ENCODE measurements at places on chromosomes 12 and 14.
A peak's percentile ranks its signal among the peaks of the same experiment; 100 is the strongest.

DNA sequence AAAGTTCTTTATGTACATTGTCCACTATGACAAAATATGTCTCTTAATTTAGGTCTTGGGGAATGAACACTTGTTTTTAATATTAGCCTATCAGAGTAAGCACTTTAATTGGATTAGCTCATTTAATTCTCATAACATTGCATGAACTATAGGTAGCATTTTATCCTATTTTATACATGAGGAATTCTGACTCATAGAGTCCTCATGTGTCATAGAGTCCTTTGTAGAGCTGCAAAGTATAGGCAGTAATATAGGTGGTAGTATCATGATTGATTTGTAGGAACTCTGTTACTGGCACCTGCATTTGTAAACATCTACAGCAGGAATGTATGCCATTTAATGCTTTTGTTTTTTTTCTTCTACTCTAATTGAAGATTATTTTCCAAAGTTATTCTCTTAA is 96.0 kb downstream of the GPHN start:
- DNase-seq = no peak

- no peak for DNase-seq
Observed at GRCh38 chr12:122884860-122885259, 11.1 kb downstream of the VPS37B start.

- no peak for DNase-seq
Observed at GRCh38 chr12:111984820-111985219, 28.1 kb downstream of the TMEM116 start.

- peak; percentile 2 for DNase-seq
Observed at GRCh38 chr14:60655119-60655897, 6.0 kb upstream of the SIX1 start.

GRCh38 chr12:33752854-33753253 is 269.4 kb upstream of the ALG10 start:
- no peak for DNase-seq

DNA sequence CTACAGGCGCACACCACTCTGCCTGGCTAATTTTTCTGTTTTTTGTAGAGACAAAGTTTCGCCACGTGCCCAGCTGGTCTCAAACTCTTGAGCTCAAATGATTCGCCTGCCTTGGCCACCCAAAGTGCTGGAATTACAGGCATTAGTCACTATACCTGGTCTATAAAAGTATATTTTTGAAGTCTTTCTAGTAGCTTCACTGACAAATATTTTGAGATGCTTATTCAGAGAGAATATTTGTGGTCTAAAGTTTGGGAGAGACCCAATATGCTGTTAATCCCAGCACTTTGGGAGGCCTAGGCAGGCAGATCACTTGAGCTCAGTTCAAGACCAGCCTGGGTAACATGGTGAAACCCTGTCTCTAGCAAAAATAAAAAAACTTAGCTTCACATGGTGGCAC is 22.0 kb upstream of the PPP1R12A start:
- no peak for DNase-seq

- no peak for DNase-seq
Observed at GRCh38 chr12:52231305-52232202, 1.5 kb upstream of the KRT7 start.

DNA sequence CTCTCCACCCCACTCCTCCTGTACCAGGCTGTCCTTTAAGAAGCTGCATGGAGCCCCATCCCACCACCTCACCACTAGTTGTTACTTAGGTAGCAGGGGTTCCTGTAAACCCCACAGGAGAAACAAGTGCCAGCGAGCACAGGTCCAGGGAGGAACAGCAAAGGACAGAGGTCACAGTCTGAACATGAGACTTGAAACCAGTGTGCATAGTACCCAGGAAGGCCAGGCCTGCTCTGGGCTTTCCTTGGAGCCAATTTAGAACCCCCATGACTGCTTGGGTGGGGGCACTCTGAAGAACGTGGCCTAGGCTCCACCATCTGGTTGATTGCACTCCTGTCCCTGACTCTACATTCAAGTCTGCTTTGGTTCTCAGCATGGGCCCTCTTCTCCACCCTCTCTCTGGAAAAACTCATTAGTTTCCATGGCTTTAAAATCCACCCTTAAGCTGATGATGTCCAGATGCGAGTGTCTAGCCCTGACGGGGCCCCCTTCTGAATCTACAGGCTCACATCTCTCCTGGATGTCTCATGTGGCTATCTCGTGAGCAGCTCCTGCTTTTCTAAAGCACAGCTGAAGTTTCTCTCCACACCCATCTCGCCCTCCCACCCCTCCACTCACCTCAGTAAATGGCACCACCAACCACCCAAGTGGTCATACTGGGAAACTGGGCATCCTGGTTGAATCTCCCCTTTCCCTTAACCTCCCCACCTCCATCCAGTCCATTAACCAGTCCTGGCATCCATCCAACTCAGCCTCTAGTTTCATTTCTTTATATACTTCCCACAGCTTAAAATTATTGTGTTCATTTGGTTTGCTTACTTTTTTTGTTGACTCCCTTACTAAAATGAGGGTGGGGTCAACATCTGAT is 8.4 kb downstream of the KRT3 start:
- no peak for DNase-seq

GRCh38 chr12:121611306-121611705 is 15.0 kb upstream of the ORAI1 start:
- DNase-seq = peak; percentile 41

- DNase-seq = no peak
Observed at GRCh38 chr12:3357950-3358525, 133.0 kb upstream of the PRMT8 start.

DNA sequence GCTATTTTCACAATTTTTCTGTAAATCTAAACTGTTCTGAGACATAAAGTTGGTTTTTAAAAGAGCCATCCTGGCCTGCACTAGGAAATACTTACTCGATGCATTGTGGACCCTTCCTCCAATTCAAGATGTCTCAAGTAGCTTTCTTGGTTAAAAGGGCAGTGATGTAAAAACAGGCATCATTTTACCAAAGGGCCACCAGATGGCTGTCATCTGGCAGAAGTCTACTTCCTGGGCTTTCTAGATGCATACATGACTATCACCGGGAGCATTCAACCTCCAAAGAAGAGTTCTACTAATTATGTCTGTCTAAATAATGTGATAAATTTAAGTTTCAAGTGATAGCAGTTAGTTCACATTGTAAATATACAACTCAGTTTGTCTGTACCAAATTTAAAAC is 96.8 kb upstream of the FRMD6 start:
- no peak for DNase-seq

GRCh38 chr14:105064721-105065143 is 498 bp downstream of the GPR132 start:
- DNase-seq = peak; percentile 53

GRCh38 chr12:106889950-106890626 is 65.6 kb upstream of the TMEM263 start:
- DNase-seq = no peak

GRCh38 chr12:56078427-56078826 is 1.5 kb upstream of the ERBB3 start:
- no peak for DNase-seq

DNA sequence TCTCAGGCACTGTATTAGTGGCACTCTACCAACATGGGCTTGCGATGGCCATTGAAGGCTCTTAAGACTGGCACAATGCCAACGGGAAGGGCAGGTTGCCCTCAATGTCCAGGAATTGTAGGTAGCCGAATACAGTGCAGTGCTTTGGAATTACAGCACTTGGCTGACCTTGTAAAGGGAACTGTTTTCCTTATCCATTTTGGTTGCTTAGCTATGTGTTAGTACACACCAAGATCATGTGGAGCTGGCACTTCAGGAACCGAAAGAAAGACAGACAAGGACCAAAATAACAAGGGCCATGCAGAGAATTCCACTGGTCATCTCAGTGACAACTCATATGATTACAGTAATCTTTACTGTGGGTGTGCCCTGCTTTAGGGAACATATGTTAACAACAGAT is 72.7 kb downstream of the DYRK2 start:
- no peak for DNase-seq

DNA sequence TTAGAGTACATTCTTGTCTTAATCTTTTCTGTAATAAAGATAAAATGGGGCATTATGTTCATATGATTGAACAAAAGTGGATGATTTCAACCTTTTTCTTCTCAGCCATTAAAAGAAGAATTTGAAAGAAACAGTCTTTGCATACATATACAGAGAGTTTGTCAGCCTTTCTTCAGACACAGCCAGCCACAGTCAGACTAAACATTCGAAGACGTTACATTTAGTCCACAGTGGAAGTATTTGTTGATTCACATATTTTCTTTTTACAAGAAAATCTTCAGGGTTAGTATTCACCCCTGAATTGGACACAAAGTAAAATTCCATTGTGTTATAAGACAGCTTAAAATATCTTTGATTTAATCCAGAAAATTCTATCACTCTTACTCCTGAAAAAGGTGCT is 36.2 kb downstream of the ETV6 start:
- no peak for DNase-seq

DNA sequence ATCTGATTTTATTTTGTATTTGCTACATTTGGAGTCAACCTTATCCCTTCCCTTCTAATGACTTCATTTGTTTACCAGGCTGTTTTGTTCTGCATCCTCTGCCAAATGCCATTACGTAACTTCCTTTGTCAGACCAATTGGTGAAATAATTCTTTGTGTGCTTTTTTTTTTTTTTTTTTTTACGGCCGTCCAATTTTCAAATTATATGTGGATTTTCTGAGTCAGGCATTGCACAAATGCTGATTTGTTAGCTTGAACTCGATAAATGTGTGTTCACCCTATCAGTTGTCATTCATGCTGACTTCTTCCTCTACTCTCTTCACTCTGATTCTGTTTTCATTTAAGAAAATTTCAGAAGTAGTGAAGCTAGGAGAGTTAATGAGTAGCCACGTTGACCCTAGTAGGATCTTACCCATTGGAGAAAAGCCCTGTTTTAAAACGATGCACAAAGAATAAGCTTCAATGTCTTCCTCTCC is 386.2 kb downstream of the DIO2 start:
- DNase-seq = no peak

GRCh38 chr12:27057543-27057942 is 24.8 kb downstream of the C12orf71 start:
- no peak for DNase-seq

- DNase-seq = no peak
Observed at GRCh38 chr12:106096376-106096775, 42.4 kb downstream of the NUAK1 start.

GRCh38 chr14:93663317-93663716 is 125.0 kb downstream of the PRIMA1 start:
- DNase-seq = no peak

DNA sequence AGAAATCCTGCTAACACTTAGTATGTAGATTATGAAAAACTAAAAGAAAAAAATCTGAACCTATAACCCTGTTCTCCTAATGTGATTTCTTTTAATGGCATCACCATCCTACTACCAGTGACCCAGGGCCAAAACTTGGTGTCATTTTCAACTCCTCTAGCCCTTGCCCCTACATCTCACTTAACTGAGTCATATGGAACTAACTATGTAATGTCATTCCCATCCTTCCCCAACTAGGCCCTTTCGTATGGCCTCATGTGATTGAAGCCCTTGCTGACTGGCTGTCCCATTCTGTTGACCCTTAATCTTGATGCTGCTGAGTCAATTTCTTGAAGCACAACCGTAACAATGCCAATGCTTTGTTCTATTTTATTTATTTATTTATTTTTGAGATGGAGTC is 7.6 kb downstream of the DMAC2L start:
- no peak for DNase-seq

Data from stimulated activated CD4-positive, alpha-beta T cell treated with anti-CD3 and anti-CD28 coated beads, Interleukin-15, amount 100 ng/mL, for 24 hours (primary cell).